ENCODE measurements at places on chromosomes 11 and 22.

DNA sequence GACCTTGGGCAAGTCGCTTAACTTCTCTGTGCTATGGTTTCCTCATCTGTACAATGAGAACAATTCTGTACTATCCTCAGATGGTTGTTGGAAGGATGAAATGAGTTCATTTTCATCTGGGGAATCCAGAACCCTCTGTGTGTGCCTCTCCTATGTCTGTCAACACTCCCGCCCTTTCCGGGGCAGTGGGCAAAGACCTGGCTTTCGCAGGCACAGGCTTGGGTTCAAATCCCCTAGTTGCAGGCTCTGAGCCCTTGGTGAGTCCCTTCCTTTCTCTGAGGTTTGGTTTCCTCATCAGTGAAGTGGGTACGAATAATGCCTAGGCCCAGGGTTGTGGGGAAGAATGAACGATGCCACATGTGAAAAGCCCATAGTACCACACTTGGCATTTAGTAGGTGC is 6.0 kb downstream of the PNPLA5 start:
- DNase-seq = no peak

DNA sequence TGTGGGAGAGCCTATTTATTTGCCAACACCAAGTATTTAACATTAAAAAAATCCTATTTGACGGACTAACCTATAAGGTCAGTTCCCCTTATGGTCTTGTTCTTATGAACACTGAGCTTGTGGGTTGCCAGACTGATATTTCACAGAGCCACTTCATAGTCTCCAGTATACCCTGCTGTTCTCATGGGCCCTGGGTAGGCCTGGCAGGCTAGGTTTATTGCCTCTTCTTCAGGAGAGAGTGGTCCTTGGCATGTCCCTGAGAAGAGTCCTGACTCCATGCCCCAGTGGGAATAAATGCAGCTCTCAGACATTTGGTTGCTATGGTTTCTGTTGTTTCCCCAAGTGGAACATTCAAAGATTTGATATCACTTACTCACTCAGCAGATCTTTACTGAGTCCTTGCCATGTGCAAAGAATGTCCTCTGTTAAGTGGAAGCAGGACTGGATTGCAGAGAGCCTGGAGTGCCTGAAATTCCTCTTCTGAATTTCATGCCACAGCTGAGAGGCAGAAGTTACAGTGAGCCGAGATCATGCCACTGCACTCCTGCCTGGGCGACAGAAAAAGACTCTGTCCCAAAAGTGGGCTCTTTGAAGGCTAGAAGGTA is 15.7 kb downstream of the SLC5A1 start:
- DNase-seq = no peak

- DNase-seq = no peak
Measured at GRCh38 chr11:128552783-128553661, 34.3 kb downstream of the ETS1 start.

DNA sequence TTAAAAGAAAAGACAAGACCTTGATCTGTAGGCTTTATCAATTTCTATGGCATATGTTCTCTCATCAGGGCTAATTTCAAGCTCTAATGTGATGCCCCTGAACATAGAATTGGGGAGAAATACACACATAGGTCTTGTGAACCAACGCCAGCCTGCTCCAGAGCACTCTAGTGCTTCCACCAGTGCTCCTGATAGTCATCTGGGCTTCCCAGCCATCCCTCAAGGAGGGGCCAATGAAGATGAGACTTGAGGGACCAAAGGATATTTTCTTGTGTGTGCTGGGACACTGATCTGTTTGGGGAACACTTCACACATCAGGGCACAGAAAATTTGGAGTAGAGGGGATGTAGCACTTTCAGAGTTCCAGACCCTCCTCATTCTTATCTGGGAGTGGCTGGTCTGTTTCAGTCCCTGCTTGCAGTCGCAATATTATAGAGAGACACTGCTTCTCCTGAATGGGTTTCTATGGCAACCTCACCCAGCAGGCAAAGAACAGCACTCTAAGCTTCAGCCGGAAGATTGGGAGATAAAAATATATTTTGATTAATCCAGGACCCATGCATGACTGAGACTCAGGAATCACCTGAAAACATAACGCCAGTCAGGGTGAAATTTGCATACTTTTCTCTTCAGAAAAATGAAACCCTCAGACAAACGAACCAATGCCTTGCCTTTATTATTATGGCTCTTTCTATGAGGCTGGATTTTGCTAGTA is 28.4 kb upstream of the SCN3B start:
- DNase-seq = no peak

- no peak for DNase-seq
Measured at GRCh38 chr11:124917115-124917637, 1.9 kb upstream of the HEPN1 start.

DNA sequence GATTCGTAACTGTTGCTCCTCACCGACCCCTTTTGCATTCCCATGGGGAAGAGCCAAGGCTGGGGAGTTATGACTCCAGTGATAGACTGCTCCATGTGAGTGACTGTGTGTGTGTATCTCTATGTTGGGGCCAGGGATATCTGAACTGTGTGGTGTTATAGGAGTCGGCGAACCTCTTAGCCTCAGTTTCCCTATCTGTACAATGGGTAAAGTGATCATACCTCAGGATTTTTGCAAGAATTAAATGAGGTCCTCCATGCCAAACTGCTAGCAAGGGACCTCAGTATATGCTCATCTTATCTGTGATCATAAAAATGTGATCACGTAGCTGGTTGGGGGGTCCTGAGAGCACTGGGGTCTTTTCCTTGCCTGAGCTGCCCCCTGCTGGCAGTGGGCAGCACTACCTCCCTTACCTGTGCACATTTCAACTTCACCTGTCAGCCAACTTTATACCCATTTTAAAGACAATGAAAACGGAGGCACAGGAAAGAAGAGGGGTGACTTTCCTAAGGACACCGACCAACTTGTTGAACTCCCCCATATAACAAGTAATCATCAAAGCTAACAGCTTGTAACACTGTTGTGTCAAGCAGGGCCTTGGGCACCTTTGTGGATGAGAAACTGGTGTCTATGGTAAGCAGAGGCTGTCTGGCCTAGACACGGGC is 1.4 kb upstream of the DPP3 start:
- no peak for DNase-seq

- DNase-seq = no peak
Measured at GRCh38 chr11:129023968-129024676, 81.5 kb upstream of the TP53AIP1 start.

DNA sequence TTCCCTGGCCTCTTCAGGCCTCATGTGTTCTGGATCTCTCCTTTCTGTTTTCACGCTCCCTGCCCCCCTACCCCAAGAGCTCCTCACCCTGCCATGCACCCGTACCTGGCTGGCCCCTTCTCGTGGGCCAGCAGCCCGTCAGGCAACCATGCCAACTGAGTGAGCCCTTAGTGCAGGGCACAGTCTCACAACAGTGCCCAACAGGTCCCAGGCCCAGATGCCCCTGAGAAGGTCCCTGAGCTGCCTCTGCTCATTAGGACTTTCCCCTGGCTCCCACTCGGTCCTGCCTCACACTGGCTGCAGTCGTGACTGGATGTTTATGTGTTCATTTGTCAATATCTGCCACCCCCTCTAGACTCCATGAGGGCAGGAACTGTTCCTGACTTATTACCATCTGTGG is 44.8 kb upstream of the IGSF9B start:
- no peak for DNase-seq

DNA sequence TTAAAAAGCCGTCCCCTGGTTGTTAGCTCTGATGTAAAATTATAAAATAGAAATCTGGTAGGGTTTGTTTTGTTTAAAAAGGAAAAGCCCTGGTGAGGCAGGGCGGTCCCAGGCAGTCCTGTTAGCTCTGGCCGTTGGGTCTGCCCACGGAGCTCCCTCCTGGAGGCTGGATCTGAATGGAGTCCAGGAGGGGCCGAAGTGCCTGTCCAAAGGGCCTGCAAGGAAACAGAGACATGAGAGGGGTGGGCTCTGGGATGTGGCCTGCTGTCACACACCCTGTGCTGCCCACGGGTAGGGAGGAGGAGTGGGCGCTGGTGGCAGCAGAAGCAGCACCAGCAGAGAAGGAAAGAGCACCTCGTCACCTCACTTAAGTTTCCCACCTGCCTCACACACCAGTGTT is 11.3 kb upstream of the PMM1 start:
- no peak for DNase-seq

- DNase-seq = no peak
Measured at GRCh38 chr11:119207415-119207960, 1.3 kb downstream of the CBL start.

DNA sequence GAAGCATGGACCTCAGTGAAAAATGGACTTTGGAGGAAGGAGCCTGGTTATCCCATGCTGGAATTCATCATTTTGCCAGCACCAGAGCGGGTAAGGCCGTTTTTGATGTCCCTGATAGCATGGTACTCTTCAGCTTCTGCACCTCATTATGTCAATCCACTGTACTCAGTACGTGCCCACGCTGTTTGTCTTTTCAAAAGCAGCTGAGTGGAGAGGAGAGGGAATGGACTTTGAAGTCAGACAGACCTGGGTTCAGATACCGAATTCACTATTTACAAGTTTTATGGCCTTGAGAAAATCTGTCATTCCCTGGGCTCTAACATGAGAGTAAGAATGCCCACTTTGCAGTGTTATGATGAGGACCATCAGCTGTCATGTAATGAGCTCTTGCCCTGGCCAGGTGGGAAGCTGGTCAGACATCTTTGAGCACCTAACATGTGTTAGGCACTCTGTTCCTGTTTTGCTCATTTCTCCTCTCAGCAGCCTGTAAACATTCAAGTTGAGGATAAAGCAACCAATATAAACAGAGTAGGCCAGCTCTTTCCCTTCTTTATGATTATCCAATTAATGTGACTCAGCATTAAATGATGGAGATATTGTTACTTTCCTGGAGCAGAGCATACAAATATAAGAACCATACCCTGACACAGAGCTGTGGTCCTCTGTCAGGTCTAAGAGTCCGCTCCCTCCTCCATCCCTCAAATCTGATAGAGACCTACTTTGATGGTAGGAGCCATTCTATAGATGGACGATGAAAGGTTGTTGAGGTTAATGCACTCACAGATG is 39.0 kb upstream of the AMOTL1 start:
- no peak for DNase-seq

GRCh38 chr11:70243912-70244652 is 26.4 kb upstream of the PPFIA1 start:
- DNase-seq = no peak

DNA sequence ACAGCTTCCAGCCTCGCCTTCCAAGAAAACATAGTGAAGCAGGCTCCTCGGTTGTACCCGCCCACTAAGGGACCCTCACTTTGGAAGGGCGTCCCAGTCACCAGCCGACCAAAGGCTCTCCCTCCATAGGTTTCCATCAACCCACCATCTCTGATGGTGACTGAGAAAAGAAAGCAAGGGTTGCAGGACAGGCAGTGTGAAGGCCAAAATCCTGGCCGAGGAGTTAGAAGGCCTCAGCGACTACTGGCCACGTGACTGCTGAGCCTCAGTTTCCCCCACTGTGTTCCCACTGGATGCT is 2.7 kb downstream of the FXYD6 start:
- no peak for DNase-seq

DNA sequence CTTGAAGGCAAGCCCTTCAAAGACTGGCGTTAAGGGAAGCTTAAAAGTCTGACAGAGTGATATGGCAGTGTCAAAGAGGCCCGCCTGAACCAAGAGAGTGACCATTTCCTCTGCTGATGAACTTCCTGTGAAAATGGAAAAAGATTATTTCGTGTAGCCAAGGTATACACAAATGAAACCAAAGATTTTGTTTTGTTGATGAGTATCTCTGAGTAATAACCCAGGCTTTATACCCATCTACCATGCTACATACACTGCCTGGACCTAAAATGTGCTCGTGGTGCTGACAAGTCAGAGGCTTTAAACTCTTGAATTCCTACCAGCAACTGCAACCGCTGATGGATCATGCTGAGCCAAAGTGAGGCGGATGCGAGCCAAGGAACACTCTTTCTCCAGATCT is 21.0 kb upstream of the FNBP4 start:
- no peak for DNase-seq

- no peak for DNase-seq
Measured at GRCh38 chr22:32327596-32328171, 30.0 kb upstream of the RFPL3 start.

GRCh38 chr11:40061221-40061620 is 1398.2 kb downstream of the LRRC4C start:
- DNase-seq = no peak

GRCh38 chr11:8754241-8754640 is 71.6 kb downstream of the RPL27A start:
- DNase-seq = no peak

GRCh38 chr11:88249706-88250105 is 74.5 kb upstream of the RAB38 start:
- DNase-seq = no peak

DNA sequence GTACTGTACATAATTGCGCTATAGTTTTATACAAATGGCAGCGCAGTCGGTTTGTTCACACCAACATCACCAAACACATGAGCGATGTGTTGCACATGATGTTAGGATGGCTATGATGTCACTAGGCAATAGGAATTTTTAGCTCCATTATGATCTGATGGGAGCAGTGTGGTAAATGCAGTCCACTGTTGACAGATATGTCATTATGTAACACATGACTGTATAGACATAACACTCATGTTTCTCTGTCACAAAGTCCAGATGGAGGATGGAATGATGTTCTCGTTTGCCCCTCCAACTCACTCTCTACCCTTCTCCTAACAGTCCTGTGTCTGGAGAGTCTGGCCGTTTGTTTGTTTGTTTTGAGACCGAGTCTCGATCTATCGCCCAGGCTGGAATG is 288.5 kb downstream of the LARGE1 start:
- no peak for DNase-seq

GRCh38 chr11:122656631-122657101 is 1.1 kb downstream of the UBASH3B start:
- peak; percentile 20 for DNase-seq

DNA sequence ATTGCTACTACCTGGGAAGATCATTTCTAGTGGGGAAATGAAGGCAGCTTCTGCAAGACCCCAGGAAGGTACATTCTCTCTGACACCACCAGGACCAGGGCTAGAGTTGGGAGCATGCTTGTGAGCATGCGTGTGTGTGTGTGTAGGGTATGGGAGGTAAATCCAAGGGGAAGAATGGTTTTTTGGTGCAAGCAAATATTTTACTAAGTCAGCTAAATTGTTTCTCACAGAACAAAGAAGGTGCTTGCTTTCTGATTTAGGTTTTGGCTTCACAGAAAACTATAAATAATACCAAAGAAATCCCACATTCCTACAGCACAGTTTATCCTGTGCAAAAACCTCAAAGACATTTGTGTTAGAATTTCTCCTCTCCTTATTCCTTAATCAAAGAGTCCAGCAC is 344.0 kb upstream of the CCDC90B start:
- no peak for DNase-seq

DNA sequence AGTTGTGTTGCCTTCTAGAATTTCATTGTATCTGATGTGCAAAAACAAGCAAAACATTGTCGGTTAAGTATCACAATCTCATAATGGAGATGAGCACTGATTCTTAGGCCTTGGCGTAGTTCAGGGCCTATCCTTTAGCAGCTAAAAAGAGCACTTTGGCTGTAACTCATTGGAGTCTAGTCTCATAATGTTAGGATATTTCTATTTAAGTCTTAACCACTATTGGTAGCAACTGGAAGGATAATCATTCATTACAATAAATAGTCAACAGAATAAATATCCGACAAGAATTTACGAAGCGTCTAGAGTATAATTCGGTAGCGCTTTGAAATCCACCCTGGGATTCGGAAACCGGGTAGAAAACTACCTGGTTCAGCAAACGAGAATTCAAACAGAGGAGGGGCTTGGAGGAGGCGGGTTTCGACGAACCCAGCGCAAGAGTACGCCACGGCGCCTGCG is 461 bp upstream of the EED start:
- peak; percentile 85 for DNase-seq
